ENCODE measurements at places on chromosomes 5 and 9.
A peak's percentile ranks its signal among the peaks of the same experiment; 100 is the strongest.

GRCh38 chr5:54571462-54571861 lies 53.9 kb downstream of the SNX18 start:
- DNase-seq = no peak

DNA sequence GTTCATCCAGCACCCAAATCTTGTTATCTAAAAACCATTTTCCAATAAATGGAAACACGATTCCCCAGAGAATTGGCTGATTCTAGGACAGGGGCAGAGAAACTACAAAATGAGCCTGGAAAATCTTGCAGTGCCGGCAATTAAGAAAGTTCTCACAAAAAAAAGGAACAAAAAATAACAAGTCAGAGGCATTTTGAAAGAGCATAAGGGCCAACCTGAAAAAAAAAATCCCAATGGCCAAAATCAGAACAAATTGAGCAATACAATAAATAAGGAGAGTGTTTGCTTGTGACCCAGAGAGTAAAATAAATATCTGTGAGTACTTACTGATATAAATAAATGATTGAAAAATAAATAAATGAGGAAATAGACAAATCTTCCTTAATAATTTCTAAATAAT lies 55.1 kb upstream of the S1PR3 start:
- no peak for DNase-seq

DNA sequence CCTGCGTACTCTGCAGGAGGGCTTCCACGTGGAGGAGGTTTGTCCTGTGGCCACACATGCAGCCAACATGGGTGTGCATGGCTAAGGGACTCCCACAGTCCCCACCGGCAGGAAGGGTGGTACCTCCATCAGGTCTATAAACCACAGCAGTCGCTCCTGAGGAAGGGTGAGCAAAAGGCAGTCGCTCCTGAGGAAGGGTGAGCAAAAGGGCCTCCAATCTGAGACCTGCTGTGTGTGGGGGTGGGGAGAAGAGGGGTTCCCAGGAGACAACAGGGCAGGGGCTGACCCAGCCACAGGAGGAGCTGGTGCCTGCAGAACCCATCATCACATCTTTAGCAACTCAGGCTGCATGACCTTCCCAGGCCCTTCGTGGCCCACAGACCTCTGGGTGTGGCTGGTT lies 30.3 kb upstream of the AKNA start:
- no peak for DNase-seq

DNA sequence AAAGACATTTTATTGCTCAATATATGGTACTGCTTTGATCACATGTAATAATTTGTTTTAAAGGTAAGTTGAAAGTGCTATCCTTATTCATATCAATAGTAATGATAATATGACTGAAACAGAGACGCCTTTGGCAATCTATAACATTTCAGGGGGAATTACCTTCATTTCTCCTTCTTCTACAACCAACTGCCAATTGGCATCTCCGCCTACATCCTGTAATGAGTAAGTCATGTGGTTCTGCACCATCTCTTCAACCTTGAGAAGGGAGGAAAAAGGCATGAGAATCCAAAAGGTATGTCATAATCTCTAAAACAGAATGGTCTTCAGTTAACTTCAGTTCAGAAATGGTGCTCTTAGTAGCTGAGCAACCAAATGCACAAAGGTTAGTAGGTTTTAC lies 52.4 kb downstream of the HMGCR start:
- no peak for DNase-seq

DNA sequence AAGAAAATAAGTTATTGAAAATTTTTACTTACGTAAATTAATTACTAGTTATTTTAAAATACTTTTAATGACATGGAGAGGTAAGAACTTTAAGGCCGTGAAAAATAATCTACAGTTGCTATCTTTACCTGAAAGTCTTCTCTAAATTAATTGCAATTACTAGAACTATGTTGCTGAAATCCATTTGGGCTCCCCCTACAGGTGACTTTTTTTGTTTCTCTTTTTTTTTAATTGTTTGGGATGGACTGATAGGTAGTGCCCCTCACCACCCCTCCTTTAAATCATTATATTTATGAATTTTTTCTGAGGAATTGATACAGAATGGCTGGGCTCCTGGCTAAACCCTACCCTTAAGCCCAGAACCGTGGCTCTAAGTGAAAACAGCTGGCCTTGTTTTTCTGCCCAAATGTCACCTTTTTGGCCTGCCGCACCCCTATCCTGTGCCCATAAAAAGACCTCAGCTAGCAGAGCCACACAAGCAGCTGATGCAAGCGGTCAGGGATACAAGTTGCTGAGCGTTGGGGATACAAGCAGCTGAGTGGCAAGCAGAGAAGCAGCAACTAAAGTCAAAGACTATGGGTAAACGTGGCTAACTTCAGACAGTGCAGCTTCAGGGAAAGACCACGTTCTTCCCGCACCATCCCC lies 315.2 kb upstream of the ACO1 start:
- DNase-seq = peak; percentile 2

GRCh38 chr5:115096034-115096769 lies 73.5 kb downstream of the TRIM36 start:
- DNase-seq = no peak

- DNase-seq = no peak
These were observed 132.6 kb downstream of the SPOCK1 start for GRCh38 chr5:137366526-137366925.

GRCh38 chr5:71903808-71904207 lies 184.7 kb downstream of the CARTPT start:
- DNase-seq = no peak

DNA sequence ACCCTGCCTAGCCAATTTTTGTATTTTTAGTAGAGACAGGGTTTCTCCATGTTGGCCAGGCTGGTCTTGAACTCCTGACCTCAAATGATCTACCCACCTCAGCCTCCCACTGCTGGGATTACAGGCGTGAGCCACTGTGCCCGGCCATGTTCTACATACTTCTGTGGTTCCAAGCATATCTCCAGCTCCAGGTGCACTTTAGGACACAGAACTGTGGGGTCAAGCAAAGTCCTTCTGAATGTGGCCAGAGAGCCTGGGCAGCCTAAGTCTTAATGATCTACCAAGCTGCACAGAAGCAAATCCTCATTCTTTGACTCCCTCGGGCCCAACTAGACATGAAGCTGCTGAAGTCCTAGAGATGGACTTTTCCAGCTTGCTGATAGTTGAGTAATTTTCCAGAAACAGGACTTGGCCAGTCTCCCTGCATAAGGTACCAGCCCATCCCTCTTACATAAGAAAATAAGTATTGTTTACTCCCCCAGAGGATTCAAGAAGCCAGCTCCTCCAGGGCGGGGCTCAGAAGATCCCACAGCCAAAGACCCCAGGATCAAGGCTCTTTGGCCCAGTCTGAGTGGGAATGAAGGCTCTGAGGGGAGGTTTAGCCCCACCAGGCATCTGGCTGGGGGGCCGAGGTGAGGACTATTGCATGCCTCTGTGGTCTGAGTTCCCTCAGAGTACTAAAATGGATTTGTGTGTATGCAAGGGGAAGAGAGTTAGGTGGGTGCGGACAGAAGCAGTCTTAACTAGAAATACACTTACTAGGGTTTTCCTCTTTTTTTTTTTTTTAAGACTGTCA lies 8.7 kb downstream of the CLTB start:
- no peak for DNase-seq

GRCh38 chr5:178273665-178274541 lies 41.3 kb upstream of the PHYKPL start:
- DNase-seq = no peak

GRCh38 chr5:130104895-130105688 lies 200.8 kb downstream of the CHSY3 start:
- DNase-seq = no peak

GRCh38 chr5:143748516-143748915 lies 63.4 kb upstream of the HMHB1 start:
- no peak for DNase-seq

- no peak for DNase-seq
These were observed 97.8 kb downstream of the CFAP90 start for GRCh38 chr5:7753181-7753580.

- no peak for DNase-seq
These were observed 22.8 kb upstream of the SCGB3A2 start for GRCh38 chr5:147855774-147856069.

GRCh38 chr5:37103302-37103701 lies 145.9 kb downstream of the CPLANE1 start:
- DNase-seq = no peak

- no peak for DNase-seq
These were observed 580.4 kb downstream of the DTWD2 start for GRCh38 chr5:118407958-118408357.

GRCh38 chr5:172150514-172151425 lies 37.3 kb downstream of the STK10 start:
- DNase-seq = no peak

GRCh38 chr5:15529821-15530220 lies 29.8 kb downstream of the FBXL7 start:
- DNase-seq = no peak

DNA sequence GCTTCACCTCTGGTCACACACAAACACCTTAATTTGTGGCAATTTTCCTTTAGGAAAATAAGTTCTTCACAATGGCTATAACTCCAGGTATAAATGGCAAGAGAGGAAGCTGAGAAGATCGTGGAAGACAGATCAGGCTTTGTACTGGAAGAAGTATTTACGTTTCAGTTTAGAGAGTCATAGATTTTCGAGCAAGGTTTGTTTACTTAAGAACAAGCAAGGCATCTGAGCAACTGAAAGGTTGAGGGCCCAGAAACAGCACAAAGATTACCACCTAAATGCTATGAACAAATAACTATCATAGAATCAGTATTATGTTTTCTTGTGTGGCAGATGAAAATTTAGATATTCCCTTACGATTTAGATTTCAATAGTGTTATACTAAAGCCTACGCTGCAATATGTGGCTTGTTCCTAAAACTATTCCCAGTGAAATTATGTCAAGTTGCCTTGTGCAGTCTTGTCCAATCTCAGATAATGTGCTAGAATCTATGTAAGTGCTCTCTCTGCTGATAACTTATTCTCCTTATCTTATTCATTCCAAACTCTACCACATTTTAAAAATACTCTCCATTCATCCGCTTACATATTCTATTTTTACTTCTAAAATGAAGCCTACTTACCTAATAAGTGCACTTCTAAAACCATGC lies 6.7 kb downstream of the SLCO4C1 start:
- DNase-seq = peak; percentile 15

DNA sequence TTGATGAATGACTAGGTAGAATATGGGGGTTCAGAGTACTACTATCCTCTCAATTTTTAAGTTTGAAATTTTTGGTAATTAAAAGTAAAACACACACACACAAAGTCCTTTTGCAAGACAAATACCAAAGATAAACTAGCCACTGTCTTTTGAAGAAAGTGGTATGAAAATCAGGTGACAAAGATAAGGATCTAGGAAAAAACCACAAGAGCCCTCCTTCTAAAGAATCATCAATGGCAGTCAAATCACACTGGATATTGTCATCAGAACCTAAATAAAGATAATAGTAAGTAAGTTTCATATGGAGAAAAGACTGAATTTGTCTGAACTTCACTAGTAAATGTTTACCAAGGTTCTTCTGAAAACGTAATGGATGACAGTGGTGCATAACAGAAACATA lies 30.5 kb upstream of the HK3 start:
- peak; percentile 7 for DNase-seq

GRCh38 chr9:105195259-105195658 lies 49.2 kb upstream of the SLC44A1 start:
- DNase-seq = no peak

DNA sequence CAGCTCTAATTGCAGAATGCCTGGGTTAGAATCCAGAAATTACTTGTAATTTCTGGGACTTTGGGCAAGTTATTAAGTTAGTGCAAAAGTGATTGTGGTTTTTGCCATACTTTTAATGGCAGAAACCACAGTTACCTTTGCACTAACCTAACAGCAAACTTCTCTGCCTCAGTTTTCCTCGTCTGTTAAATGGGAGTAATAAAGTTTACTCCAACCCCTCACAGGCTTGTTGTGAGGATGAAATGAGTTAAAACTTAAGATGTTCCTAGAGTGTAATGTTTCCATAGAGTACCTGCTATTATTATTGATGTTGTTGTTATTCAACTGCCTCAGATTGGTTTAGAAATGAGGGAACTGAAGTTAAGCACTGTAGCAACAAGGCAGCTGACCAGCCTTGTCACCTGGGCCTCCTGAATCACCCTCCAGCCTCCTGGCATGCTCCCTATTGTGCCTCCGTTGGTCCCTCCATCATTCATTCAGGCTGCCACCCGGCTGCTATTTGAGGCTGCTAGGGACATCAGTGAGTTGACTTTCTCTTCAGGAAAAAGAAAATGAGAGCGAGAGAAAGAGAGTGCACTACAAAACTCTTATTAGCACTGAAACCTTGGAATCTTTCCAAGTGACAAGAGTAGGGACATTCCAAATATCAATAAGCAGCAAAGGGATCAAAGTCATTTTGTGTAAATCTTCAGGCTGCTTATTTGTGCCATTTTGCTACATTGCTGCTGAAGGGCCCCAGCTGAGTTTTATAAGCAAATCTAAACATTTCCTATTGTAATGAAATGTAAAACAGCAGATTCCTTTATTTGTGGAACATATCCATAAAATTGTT lies 66.5 kb upstream of the TTC23L start:
- no peak for DNase-seq

DNA sequence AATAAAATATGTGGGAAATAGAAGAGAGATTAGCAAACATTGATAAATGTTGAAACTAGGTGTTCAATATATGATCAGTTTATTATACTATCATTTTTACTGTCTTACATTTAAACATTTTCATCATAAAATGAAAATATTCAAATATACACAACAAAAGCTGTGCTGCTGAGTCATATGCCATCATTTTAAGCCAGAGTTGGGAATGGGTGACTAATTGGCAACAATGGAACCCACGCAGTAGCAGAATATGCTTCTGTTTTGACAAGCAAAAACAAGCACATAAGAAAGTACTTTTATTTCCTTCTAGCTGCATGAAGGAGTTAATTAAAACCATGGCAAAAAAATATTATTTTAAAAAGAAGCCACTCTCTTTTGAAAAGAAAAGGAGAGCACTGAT lies 340.0 kb upstream of the EDIL3 start:
- no peak for DNase-seq

DNA sequence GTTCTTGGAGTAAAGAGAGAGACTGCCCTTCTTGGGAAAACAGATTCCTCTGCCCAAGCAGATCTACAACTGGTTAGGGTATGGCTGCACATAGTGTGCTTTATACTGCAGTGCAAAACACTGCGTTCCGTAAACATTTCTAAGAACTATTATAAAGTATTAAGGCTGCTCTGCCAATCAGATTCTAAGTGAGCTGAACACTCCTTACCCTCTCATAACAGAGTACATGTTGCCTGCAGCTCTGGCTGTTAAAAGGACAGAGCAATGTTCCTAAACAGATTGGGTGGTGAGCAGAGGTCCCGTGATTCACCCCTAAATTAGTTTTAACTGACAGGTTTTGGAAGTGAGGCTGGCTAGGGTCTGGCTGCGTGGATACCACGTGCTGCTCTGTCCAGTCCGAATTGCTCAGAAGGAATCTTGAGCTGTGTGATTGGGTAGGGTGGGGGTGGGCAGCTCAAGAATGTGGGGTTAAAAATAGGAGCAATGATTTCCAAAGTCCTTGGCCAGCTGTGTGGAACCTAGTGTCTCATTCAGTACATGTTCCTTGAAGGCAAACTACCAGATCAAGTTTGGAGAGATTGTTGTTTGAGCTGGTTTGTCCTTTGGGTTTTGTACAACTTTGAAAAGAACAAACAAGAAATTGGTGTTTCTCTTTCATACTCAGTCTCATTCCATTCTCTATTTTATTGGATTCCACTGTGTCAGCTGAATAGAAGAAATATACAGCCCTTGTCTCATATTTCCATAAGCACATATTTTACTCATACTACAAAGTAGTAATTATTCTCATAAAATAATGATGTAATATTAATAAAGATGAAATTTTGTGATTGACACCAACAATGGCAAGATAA lies 497.6 kb upstream of the CD180 start:
- DNase-seq = no peak
